ENCODE measurements at places on chromosomes 3 and 15.

- no peak for DNase-seq
These were observed 97.7 kb downstream of the ROBO2 start for GRCh38 chr3:77137559-77137958.

DNA sequence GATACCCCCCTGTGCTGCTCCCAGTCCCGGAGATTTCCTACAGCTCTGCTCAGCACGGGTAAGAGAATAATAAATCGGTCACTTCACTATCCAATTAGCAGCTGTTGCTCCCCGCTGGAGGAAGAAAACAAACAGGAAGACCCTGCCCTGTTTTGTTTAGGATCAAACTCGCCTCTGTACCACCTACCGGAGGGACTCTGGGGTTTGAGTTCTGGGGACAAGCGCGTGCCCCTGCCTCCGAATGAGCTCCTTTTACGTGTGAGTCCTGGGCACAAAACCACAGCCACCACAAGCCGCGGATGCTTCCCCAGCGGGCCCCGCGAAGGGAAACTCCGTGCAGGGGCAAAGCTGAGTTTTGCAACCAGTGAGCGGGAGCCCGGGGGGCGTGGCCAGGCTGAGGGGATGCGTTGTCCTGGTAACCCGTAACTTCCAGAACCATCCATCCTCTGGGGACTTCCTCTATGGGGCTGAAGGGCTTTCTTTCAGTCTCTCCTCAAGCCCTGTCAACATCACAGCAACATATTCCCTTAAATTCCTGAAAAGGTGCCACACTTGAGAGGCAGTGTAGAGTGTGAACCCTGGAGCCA is 315.7 kb upstream of the PROK2 start:
- peak; percentile 95 for DNase-seq

DNA sequence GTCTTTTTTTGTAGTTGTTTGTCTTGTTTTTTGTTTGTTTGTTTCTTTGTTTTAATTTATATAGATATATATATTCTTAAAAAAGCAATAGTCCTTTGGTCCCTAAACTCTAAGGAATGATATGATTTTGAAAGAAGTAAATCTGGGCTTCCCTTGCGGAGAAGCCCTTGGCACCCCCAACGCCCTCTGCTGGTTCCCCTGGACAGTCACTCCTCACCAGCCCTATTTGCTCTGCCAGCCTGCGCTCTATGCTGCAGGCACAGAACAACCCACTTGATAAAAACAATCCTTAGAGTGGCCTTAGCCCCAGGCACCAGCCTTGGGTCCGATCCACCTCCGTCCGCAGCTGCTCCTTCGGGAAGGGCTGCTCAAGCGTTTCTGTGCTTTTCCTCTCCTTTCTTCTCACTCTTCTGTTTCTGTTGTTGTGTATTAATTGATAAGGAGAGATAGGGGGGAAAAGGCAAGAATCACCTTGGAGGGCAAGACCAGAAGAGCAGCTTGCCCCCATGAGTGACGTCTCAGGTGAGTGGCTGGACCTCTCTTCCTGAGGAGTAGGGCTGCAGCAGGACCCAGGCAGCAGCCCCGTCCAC is 13.7 kb upstream of the PARP6 start:
- DNase-seq: peak; percentile 37

- DNase-seq: no peak
These were observed 220.9 kb upstream of the CDIN1 start for GRCh38 chr15:36358523-36358922.

DNA sequence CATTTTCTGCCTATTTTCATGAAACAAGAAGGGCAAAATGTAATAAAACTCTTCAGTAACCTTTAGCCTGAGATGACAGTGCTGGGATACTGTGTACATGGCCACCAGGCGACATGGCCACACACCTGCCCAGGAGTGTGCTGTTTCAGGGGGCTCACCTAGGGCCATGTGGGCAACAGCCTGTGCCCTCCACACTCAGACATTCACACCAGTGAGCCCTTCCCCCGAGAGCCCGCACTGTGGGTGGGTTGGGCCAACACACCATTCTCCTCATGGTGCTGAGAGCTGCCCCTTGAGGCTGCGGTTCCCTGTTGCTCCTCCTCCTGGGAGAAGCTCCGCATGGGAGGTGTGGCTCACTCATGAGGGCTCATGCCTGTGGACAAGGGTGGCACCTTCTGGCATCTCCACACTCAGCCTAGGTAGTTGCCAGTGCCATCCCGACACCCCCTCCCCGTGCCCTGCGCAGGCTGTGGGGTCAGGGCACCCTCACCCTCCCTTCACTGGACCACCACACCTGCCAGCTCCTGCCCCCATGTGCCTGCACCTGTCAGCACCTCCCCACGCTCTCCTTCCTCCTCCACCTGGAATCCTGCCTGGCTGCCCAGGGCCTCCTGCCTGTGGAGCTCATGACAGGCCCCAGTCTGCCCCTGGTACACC is 19.7 kb downstream of the OCA2 start:
- DNase-seq: no peak

GRCh38 chr3:141452045-141452444 is 34.8 kb upstream of the RASA2 start:
- peak; percentile 64 for DNase-seq

DNA sequence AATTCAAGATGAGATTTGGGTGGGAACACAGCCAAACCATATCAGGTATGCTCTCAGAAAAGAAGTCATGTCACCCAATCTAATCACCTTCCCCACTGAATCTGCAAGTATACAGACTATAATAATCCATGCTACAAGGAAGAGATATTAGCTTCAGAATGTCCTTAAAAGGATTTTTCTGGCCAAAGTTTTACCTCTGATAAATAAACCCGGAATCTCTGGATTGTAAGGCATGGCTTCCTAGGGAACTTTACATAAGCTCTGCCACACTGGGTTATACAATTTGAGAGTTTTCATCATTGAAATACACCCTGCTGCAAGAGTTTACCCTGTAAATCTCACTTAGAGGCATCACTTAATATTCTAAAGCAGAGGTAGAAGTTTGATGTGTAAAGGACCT is 330.5 kb upstream of the KCNMB2 start:
- peak; percentile 12 for DNase-seq

DNA sequence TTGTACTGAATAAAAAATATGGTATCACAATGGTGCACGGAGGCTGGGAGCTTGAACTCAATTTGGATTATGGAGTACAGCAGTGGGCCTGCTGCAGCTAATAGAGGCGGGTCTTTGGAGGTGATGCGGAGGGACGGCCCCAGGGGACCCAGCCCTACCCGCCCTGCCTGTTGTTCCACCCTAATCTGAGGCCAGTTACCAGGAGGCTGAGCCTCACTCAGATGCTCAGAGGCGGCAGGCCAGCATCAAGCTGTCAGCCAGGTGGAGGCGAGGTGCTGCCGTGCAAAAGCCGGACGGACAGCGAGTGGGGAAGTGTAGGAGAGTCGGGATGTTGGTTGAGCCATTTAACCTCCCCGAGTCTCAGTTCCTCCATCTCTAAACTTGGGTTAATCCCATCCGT is 218.5 kb upstream of the RGMA start:
- DNase-seq: no peak

GRCh38 chr3:148642214-148642613 is 55.5 kb upstream of the AGTR1 start:
- DNase-seq: peak; percentile 8

- no peak for DNase-seq
These were observed 144.6 kb downstream of the DUT start for GRCh38 chr15:48475600-48476395.

All from AG08395 (cell line).